Left lung (tissue), 14 donors: ENCODE measurements at places on chromosomes 5 and 9. TPM values are rescaled to one million over a fixed set of nuclear protein-coding genes. Genes with fewer than 3 reads are reported as not detected.

The LRRC19 gene
- total RNA-seq: not detected

- H3K4me1 ChIP-seq: peaks cover 13% of the 10 kb centered on the region
- H3K36me3 ChIP-seq: no peaks in the 10 kb centered on the region
- no peak overlapping the region for H3K27ac ChIP-seq
- no peak overlapping the region for H3K4me3 ChIP-seq
Observed at GRCh38 chr5:171639205-171639621, 146.4 kb upstream of the SMIM23 start.

DNA sequence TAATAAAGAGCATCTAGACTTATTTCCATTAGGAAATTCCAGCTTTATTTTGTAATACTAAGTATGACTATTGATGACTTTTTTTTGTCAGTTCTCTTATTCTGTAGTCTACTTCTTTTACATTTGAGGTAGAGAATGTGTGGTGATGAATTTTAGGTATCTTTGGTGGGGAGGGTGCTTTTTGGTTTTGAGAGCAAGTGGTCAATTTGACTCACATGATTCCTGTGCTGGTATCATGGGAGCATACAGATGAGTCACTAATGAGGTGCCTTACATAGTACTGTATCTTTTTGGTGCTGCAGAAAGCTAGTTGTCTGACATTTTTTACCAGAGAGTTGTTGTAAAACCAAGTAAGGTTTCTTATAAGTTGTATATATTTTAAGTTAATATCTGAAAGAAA lies 35.3 kb downstream of the ERBIN start:
- no peak for DNase-seq
- no peak overlapping the region for H3K4me3 ChIP-seq
- no peaks in the 10 kb centered on the region for H3K36me3 ChIP-seq
- no peaks in the 10 kb centered on the region for H3K27me3 ChIP-seq
- peaks cover 41% of the 10 kb centered on the region for H3K4me1 ChIP-seq

- no peak overlapping the region for H3K27ac ChIP-seq
- no peak overlapping the region for H3K4me3 ChIP-seq
- no peak for DNase-seq
- no peaks in the 10 kb centered on the region for H3K27me3 ChIP-seq
- no peaks in the 10 kb centered on the region for H3K36me3 ChIP-seq
- H3K4me1 ChIP-seq: peaks cover 21% of the 10 kb centered on the region
Observed at GRCh38 chr9:35599763-35600604, 5.1 kb upstream of the TESK1 start.

DNA sequence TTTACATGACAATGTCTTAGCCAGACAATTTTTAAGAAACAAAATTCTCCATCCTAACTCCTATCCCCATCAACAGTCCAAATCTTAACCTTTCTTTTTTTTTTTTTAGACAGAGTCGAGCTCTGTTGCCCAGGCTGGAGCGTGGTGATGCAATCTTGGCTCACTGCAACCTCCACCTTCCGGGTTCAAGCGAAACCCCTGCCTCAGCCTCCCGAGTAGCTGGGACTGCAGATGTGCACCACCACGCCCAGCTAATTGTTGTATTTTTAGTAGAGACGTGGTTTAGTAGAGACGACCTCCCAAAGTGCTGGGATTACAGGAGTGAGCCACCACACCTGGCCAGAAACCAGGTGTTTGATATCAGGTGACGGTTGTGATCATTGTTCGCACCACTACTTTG lies 10.2 kb downstream of the ABL1 start:
- H3K27ac ChIP-seq: peak overlapping the region; percentile 48
- no peaks in the 10 kb centered on the region for H3K27me3 ChIP-seq
- no peak for DNase-seq
- peaks cover 29% of the 10 kb centered on the region for H3K4me1 ChIP-seq
- H3K36me3 ChIP-seq: no peaks in the 10 kb centered on the region

- H3K4me1 ChIP-seq: peaks cover 46% of the 10 kb centered on the region
- H3K4me3 ChIP-seq: no peak overlapping the region
- H3K27me3 ChIP-seq: no peaks in the 10 kb centered on the region
- H3K36me3 ChIP-seq: no peaks in the 10 kb centered on the region
Observed at GRCh38 chr9:136947955-136948510, 3.0 kb downstream of the C8G start.

- H3K36me3 ChIP-seq: no peaks in the 10 kb centered on the region
- H3K27ac ChIP-seq: no peak overlapping the region
- no peak for DNase-seq
- H3K4me1 ChIP-seq: no peaks in the 10 kb centered on the region
- H3K4me3 ChIP-seq: no peak overlapping the region
Observed at GRCh38 chr5:89758146-89758545, 651.4 kb downstream of the CETN3 start.

DNA sequence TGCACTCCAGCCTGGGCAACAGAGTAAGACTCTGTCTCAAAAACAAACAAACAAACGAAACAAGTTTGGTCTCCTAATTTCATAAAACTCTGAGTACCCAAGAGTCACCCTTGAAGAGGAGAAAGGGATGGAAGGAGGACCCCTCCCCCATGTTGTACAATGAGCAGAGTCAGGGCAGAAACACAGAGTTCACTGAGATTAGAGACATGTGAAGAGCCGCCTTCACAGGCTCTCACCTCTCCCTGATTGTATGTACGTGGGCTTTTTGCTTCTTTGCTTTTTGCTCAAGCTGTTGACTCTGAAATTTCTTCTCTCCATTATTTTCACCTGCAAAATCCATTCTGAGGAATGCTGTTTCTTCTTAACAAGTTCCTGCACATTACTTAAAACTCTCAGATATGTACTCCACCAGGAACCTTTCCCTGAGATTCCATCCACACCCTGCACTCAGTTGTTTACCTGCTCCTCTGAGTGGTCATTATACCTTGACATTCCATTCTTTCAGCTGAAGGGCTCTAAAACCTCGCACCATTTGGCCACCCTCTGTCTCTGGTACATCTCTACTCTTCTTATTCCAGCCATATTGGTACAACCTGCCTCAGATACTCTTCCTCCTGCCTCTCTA lies 44.4 kb upstream of the ABCA1 start:
- no peak overlapping the region for H3K4me3 ChIP-seq
- H3K27me3 ChIP-seq: no peaks in the 10 kb centered on the region
- H3K27ac ChIP-seq: peak overlapping the region; percentile 56
- H3K4me1 ChIP-seq: peaks cover 13% of the 10 kb centered on the region
- H3K36me3 ChIP-seq: no peaks in the 10 kb centered on the region
- DNase-seq: no peak

GRCh38 chr9:37150415-37150814 lies 30.0 kb downstream of the ZCCHC7 start:
- no peak overlapping the region for H3K27ac ChIP-seq
- peaks cover 27% of the 10 kb centered on the region for H3K4me1 ChIP-seq
- no peaks in the 10 kb centered on the region for H3K36me3 ChIP-seq
- no peak overlapping the region for H3K4me3 ChIP-seq
- DNase-seq: no peak
